ENCODE measurements at places on chromosomes 4 and X.
A peak's percentile ranks its signal among the peaks of the same experiment; 100 is the strongest.

GRCh38 chr4:95445251-95445650 lies 103.5 kb downstream of the UNC5C start:
- no peak for DNase-seq

GRCh38 chr4:154164931-154165839 lies 326.4 kb downstream of the DCHS2 start:
- no peak for DNase-seq

- no peak for DNase-seq
Measured at GRCh38 chr4:107658400-107659336, 61.4 kb downstream of the PAPSS1 start.

DNA sequence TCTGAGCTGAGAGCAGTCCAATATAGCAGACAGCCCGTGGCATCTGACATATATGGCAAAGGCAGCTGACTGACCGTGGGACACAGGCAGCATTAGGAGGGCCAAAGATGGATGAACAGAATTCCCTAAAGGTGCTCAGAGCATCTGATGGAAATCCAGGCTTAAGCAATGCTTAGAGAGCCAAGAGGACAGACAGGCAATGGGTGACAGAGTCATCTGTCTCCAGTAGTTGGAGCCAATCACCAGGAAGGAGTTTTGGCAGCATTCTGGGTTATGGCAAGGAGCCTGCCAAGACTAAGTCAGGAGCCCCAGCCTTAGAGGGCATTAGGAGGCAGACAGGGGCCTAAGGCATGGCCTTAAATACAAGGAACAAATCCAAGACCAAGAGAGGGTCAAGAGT lies 153.3 kb upstream of the USP9X start:
- DNase-seq, result no peak

DNA sequence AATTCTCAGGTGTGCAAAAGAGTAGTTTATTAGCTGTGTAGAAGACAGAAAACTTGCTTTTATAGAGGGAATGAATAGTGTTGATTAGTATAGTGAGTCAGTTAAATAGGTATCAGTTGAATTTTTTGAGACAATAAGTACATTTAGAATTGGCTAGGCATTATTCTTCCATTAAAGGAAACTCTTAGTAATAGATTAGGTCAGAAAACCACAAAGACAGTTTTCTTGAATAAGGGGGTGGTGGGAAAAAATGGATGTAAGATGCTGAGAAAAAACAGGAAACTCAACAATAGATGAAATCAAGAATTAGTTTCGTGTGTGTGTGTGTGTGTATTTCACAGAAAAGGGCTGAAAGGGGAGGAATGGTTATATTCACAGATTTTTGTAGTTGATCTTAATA lies 16.8 kb downstream of the CD38 start:
- no peak for DNase-seq

- DNase-seq, result peak; percentile 90
Measured at GRCh38 chr4:2462218-2462991, 6.5 kb upstream of the RNF4 start.

DNA sequence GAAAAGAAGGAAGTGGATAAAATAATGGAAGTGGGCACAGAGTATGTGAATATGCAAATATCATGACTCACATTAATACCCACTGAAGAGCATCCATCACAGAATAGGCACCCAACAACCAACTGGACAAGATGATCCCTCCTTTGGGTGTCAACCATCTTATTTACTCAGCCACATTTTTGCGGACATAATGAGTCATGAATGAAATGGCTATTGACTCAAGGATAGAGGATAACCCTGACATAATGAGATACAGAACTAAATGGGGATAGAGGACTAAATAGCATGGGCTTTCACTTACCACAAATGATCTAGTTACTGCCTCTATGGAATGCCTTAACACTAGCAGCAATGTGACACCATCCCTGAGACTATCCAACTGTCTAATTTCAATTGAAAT lies 224.7 kb downstream of the ANTXR2 start:
- no peak for DNase-seq
